ENCODE measurements at places on chromosomes 3 and 15.

DNA sequence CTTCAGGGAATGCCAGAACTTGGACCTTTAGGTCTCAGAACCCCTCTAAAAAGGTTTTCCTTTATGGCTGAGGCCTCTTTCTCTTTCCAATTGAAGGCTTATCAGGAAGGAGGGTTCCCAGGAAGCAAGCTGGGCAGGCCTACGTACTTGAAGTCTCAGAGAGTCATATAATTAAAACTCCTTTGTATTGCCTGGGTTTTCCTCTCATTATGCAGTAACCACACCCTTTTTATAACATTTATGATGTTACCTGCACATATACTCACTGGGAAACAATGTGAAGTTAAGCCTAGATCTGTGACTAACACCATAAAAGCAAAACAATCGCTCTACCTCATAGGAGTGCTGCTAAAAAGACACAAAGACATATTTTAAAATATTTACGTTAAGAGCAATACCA lies 27.3 kb downstream of the SERP1 start:
- no peak for DNase-seq

- peak; percentile 85 for DNase-seq
Observed at GRCh38 chr3:24680214-24680967, 185.7 kb upstream of the THRB start.

- no peak for DNase-seq
Observed at GRCh38 chr3:122586098-122586497, 8.6 kb downstream of the PARP15 start.

GRCh38 chr15:66740802-66741201 lies 38.8 kb downstream of the SMAD6 start:
- DNase-seq = no peak

DNA sequence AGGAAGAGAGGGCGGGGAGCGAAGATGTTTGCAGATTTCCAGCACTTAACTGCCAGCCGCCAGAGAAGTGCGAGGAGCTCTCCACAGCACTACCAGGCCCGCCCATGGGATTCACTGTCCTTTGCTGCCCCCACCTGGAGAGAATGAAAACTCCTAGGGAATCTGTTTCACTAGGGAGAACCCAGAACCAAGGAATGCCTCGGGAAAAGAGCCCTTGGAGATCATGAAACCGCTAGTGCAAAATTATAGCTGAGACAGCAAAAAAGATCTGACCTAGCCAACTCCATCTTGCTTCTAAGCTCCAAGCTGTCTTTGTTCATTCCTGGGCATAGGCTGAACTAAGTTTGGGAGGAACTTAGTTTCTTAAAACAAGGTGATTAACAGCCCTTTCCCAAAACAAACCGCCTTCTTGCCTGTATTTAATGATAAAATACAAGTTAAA lies 82.6 kb upstream of the GCNT3 start:
- peak; percentile 92 for DNase-seq

GRCh38 chr15:38406436-38406835 lies 47.5 kb upstream of the FAM98B start:
- no peak for DNase-seq

- no peak for DNase-seq
Observed at GRCh38 chr3:53147151-53147902, 13.7 kb upstream of the PRKCD start.

- DNase-seq = no peak
Observed at GRCh38 chr3:17243621-17244020, 358.9 kb downstream of the PLCL2 start.

- no peak for DNase-seq
Observed at GRCh38 chr3:9793161-9793781, 389 bp downstream of the ARPC4 start.

DNA sequence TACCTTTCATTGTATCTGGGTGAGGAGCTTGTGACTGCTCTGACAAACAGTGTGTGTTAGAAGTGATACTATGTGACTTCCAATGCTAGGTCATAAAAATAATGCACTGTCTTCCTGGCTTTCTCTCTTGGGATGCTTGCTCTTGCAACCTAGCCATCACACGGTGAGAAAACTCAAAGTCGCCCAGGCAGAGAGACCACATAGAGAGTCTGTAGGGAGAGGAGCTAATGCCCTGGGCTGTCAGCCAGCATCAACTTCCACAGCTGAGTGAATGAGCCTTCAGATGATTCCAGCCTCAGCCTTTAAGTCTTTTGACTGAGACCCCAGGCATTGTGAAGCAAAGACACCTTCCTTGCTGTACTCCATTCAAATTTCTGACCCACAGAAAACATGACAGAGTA lies 220.6 kb upstream of the SGO1 start:
- no peak for DNase-seq

GRCh38 chr3:122800031-122800430 lies 5.2 kb downstream of the SLC49A4 start:
- no peak for DNase-seq

DNA sequence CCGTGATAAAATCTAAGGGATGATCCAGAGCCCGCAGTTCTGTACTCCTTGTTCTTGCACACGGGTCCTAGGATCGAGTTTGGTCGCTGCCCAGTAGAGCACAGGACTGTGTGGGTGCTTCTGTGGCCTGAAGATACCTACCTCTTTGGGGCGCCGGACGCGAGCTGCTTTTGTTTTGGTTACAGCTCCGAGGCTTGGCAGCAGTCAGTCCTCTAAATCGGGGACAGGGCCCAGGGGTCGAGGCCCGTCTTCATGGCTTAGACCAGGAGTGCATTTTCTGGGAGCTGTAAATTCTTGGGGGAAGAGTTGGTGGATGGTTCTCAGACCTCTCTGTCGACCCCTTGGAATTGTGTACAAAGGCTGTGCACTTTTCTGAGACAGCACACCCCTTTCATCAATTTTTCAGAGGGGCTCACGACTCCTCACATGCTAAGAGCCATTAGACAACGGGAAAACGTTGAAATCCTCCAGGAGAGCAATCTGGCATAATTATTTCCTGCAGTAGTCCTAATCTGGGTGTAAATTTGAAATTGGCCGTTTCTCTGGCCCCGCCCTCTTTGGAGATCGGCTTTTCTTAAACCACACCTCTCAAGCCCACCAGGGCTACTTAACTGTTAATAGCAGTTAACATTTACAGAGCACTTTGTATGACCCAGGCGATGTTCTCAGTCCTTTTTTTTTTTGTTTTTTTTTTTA lies 928 bp downstream of the CEP97 start:
- DNase-seq = no peak

DNA sequence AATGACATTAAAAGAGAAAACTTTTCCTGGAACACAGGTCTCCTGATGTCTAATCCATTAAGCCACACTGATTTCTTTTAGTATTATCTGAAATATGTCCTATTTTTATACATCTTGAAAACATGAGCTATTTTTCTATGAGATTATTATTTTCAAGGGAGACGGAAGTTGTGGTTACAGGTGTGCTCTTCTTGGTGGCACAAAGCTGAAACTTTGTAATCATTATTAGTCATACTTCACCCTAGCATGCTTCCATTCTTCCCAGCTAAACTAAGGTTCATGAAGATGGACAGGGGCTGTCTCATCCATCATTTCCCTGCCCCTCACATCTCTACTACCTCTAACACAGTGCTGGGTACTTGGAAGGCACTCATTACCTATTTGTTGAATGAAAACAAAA lies 85.6 kb upstream of the POU1F1 start:
- no peak for DNase-seq

DNA sequence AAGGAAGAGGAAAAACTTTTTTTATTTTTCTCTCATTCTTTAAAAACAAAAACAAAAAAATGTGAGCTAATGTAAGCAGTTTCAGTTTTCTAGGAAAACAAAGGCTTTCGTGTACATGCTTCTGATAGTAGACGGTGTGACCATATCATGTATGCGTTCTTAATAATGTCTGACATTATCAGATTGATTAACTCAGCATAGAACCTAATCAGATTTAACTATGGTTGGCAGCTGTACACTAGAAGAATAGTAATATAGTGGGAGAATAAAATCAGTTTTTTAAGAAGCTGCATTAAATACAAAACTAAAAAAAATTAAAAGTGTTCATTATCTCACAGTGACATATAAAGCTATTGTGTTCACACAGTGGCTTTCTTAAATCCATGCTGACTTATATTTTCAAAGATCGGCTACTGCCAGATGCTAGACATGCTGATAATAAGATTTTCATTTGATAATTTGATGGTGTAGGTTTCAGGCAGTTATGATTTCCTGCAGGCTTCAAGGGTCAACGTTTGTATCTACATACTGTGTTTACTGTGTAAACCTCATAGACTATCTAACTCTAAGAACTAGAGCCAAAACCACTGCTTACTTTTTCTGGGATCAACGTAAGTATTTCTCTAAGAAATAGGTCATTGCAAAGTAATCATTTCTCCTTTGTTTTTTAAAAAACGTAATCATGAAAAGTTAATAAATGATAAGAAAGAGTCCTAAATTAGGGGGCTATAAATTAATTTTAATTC lies 74.0 kb downstream of the UBE2E2 start:
- no peak for DNase-seq

DNA sequence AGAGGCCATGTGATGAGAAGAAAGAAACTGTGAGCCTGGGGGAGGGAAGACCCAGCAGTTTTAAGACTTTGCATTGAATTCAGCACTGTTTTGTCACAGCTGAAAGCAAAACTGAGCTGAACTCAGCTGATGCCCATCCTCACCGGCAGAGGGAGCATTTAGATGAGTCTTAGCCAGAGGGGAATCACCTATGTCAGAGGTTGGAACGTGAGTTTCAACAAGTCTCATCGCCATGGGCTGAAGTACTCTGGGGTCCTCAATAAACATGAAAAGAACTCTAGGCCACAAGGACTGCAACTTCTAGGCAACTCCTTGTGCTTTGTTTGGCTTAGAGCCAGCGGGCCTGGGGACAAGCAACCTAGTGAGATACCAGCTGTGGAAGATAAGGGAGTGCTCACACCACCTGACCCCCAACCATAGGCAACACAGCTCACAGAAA lies 324.5 kb downstream of the TBL1XR1 start:
- DNase-seq = peak; percentile 45

DNA sequence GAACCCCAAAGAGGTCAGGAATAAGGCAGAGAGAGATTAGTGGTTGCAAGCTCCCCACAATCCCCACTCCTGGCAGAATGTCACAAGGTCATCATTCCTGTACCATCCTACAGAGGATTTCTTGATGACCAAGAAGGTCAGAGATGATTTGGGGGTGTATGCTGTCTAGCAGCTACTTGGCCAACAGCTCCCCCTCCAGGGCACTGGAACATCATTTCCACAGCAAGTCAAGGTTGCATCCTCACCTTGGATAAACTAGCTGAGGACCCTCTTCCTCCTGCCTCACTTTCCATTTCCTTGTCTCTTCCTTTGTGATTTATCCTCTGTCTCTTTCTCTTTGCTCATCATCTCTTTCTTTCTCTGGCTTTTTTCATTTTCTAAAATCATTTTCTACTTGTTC lies 106.3 kb downstream of the PROS1 start:
- DNase-seq = no peak

DNA sequence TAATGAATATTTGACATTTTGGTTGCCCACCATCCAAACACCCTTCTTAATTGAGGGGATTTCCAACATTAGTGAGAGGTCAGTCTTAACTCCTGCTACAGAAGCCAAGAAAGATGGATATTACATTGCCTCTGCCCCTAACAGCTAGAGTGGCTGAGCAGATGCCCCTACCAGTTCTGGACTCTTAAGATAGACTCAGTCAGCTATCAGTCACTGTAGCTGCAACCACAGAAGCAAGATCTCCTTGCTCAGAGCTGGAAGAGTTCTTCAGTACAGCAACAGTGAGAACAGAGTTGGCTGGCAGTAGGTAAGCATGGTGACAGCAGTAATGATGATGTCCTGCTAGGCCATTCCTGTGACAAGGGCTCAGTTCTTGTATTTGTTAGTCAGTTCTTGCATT lies 29.4 kb upstream of the TNFSF10 start:
- DNase-seq = no peak

DNA sequence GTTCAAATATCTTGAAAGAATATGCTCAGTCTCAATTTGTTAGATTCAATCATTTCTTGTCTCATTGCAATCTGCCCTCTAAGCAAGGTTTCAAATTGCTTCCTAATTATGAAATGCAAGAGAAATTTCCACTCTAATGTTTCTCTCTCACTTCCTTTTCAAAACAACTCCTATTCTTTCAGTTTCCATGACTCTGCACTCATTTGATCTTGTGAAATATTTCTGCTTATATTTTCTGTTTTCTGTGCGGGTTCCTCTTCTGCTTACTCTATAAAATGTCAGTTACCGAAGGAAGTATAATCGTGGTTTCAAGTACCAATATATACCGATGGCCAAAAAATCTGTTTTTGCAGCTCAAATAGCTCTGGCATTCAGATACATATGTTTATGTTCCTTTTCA lies 521.9 kb upstream of the NAALADL2 start:
- DNase-seq = no peak

GRCh38 chr3:168260859-168261258 lies 165.1 kb upstream of the GOLIM4 start:
- no peak for DNase-seq

DNA sequence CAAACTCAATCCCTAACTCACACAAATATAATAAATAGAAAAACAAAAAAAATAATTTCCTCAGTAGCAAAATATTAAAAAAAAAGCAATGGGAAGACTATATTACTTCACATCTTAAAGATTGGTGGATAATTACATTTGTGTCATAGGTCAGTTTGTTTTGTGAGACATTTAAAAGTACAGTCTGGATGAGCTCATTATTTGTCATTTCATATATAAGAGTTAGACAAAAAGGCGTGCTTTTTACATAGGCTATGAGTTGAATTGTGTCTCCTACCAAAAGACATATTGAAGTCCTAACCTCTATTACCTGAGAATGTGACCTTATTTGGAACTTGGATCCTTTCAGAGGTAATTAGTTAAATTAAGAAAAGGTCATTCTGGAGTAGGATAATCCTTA lies 710.1 kb upstream of the CBLB start:
- no peak for DNase-seq

- DNase-seq = no peak
Observed at GRCh38 chr3:105752791-105753415, 115.9 kb downstream of the CBLB start.

DNA sequence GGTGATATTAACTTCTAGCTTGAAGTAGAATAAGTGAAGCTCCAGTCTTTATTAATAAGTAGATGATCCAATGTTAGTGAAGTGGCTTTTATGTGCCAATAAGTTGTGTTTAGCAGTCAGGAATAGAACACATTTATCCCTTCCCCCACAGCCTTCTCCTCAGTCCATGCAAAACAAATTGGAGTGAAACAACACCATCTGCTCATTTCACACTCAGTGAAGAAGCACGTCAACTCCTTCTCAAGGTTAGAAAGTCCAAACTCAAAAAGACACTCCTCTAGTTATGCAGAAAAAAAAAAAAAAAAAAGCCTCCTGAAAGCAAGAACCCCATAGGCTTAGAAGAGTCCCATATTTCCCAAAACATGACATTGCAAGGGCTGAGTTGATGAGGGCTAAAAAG lies 18.0 kb upstream of the NEO1 start:
- DNase-seq = no peak

- DNase-seq = no peak
Observed at GRCh38 chr3:23900744-23901143, 16.0 kb downstream of the NKIRAS1 start.

DNA sequence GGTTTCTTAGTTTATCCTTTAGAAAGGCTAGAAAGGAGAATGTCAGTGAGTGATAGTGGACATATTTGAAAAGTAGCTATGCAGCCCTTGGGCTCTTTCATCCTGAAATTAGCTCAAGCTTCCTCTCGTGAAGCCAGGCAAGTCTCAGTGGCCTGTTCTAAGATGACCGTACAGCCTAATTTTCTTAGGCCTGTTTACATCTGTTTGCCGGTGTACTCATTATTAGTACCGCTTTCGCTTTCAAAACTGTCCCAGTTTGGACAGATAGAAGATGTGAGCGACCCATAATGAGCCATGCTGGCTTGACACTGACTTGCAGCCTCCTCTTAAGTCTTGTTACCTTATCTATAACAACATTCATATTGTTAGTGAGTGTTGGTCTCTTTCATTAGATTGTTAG lies 5.7 kb upstream of the ARL14 start:
- DNase-seq = no peak
